NCI-H69 (cell line): ENCODE measurements at places on chromosomes 16 and 17.
A peak's percentile ranks its signal among the peaks of the same experiment; 100 is the strongest.

GRCh38 chr16:8483396-8483795 is 106.9 kb downstream of the TMEM114 start:
- DNase-seq: no peak

DNA sequence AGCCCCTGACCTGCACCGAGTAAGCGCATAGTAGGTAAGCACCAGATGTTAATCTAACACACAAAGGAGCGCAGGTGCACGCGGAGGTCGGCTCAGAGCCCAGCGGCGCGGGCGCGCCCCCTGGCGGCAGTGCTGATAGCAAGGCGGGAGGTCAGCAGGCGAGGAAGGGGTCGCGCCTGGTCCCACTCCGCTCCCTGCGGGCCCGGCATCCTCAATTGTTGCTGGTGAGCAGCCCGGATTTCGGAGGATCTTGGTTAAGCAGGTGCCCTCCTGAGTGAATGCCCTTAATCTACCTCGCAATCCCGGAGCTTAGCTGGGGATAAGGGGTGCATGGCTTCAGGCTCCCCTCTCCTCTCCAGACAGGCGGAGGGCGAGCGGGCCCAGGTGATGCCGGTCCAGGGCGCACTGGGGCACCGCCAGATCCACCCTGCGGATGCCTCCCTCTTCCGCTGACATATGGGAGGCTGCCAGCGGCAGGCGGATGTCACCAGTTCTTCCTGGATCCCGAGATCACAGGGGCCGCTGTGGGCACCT is 4.0 kb upstream of the WNT3 start:
- peak; percentile 78 for DNase-seq

DNA sequence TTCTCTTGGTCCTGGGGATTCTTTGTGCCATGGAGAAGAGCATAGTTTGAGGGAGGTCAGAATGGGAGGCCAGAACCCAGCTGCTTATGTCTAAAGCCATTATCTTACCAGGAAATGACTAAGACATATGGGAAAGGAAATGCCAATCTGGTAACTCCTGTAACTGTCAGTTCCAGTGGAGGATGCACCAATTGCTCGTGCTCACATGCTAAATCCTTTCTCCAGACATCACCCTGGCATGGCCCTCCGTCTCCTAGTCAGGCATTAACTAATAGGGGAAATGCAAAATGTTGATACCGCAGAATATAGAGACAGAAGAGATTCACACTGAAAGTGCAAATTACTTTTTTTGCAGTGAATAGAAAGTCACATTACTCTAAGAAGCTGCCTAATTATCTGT is 255.6 kb upstream of the HSBP1 start:
- no peak for DNase-seq

DNA sequence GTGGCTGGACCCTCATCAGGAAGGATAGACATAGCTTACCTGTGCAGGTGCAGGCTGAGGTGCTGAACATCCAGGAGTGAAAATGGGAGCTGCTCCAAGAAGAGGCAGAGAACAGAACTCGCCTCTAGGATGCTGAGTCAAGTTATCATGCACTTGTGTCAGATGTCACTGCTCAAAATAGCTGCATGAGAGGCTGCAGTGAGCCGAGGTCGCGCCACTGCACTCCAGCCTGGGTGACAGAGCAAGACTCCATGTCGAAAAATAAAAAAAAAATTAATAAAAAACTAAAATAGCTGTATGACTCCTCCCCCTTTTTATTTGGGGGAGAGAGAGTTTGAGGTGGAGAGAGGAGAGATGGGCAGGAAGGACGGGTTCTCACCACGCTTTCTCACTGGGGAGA is 148.8 kb downstream of the FOXL1 start:
- DNase-seq: no peak

DNA sequence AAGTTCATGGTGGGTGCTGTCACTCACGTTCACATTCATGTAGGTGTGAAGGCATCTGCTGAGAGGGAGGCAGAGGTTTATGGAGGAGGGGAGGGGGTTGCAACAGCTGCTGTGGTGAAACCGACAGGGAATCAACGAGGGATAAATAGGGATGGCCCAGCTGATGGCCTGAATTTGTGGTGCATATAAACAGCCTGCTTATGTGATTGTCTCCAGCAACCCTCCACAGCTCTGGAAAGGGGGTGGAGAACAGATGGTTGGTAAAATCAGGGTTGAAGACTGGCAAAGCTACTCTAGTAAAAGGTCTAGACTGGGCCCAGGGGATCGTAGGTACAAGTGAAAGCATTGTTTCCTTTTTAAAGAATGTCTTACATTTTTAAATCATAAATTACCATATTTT is 53.7 kb downstream of the IQCK start:
- peak; percentile 56 for DNase-seq

- no peak for DNase-seq
Observed at GRCh38 chr17:54373970-54374369, 526.7 kb upstream of the TOM1L1 start.

DNA sequence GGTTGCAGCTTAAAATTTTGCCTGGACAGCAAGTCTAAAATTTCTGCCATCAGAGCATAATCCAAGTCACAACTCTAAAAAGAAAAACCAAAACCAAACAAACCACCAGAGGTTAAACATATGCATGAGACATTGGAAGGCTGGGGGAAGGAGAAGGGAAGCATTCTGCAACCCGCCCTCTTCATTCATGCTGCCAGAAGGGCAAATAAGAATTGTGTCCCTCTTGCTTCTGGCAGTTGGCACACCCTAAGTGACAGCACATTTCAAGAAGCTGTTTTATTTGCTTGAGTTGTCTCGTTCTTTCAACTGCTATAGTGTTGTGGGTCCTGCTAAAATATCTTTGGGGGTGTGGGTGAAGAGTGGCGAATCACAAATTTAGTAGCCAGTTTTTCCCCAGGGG is 99.6 kb downstream of the SKAP1 start:
- DNase-seq: peak; percentile 84

DNA sequence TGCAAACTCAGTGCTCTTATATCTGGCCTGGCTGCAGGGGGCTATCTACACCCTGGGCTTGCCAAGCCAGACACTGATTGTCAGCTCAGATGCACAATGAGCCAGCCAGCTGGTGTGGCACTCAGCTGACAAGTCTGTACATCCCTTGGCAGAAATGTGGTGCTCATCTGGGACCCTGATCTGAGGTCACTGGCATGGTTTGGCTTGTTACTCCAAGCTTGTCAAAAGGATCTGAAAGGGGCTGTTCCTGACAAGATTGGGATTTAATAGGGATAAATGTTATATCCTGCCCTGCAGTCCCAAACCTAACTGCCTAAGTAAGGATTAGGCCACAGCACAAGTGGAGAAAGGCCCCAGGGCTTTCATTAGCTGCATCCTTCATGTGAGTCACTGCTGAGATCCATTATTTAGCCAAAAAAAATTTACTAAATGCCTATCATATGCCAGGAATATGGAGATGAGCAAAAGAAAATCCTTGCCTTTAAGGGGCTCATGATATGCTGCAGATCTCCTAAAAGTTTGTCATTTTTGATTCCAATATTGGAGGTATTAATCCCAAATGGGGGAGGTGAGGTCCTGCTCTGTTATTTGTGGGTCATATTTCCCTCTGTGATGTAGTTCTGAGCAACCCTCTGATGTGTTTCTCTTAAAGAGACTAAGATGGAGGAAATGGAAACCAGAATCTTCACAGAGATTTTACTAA is 6.3 kb downstream of the SLC6A2 start:
- no peak for DNase-seq

- DNase-seq: no peak
Observed at GRCh38 chr17:68210570-68211315, 37.1 kb upstream of the AMZ2 start.
